Activated CD8-positive, alpha-beta T cell treated with anti-CD3 and anti-CD28 coated beads, Interleukin-2, amount 10 ng/mL, durations not matched to agents 7 days and 5 days (primary cell): ENCODE measurements at places on chromosomes 7 and 10. TPM values are rescaled to one million over a fixed set of nuclear protein-coding genes. Genes with fewer than 3 reads are reported as not detected.

Gene POLR2J2
- 19.4 TPM for total RNA-seq

DNA sequence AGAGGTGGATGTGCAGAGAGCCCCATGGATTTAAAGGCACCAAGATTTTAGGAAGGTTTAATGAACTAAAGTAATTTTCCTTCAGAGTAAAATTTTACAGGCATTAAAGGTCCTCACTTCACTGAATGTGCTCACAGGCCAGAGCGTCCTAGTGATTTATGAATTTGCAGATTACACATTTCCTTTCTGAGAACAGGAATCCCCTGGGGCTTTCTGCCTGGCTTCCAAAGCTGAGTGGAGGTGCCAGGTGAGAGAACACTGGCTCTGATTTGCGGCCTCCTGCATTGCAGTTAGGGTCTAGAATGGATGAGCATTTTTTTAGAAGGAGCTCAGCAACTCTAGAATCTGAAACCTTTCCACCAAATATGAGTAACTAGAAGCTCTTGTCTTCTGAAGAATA lies 194.3 kb downstream of the SORCS3 start:
- no peak for DNase-seq

DNA sequence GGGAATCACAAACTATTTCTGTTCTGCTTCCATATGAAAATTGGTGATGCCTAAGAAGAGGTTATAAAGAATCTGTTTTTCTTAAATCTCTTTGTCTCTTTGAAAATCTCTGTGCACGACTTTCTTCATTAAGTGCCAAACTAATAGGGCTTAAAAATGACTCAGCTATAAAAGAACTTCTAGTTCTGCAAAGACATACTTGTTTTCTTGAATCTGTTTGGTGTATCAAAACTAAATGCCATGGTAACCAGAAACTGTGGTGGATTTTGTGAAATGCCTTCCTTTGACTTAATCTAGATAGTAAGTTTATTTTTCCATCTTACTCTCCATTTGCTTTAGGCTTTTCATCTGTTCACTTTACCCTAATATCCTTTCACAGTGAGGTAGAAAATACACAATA lies 417.8 kb downstream of the PARD3 start:
- no peak for DNase-seq

DNA sequence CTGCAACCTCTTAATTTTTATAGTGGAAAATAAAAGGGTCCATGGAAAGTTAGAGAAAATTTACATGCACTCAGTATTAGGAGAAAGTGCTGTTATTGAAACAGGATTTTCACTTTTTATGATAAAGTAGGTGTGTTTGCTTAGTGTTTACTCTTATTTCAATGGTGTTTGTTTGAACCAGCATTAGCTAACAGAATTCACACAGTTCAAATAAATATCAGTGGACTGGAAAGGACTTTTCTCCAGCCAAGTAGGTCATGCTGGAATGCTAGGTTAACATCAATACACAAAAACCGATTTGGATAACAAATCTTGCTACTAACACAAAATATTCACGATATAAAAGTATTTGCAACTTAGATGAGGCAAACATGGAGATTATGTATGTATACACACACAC lies 49.4 kb upstream of the BET1 start:
- DNase-seq: no peak

Gene CHRM2
- not detected for total RNA-seq

Gene AKR1D1
- total RNA-seq: not detected

DNA sequence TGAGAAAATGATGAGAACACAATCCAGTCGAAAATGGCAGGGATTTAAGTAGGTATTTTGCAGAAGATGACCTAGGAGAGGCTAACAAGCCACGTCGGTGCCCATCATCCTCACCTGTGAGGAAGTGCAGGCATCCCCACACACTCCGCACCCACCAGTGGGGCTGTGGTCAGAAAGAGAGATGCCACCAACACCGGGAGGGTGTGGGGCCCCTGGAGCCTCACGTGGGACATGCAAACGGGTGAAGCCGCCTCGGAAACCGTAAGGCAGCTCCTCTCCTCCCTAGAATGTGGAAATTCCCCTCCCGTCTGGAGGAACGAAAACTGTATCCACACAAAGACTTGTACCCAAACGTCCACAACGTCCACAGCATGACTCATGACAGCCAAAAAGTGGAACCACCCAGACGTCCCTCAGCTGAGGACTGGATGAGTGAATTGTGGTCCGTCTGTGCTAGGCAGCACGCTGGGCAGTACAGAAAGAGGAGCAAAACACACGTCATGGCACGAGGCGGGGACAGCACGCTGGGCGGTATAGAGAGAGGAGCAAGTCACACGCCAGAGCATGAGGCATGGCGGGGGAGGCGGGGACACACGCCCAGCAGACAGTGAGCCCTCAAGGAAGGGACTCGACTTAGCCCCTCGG lies 246.0 kb downstream of the ELFN1 start:
- no peak for DNase-seq

Gene CFTR
- total RNA-seq: not detected

Gene AGMO
- not detected for total RNA-seq

GRCh38 chr7:158933468-158934139 lies 77.2 kb downstream of the DYNC2I1 start:
- no peak for DNase-seq

GRCh38 chr10:79192677-79193003 lies 123.9 kb downstream of the ZMIZ1 start:
- no peak for DNase-seq

Gene PPP1R17
- not detected for total RNA-seq

- no peak for DNase-seq
These were observed 244.3 kb downstream of the MTERF1 start for GRCh38 chr7:91636129-91636724.

- no peak for DNase-seq
These were observed 109.3 kb downstream of the TCF7L2 start for GRCh38 chr10:113059371-113059780.

DNA sequence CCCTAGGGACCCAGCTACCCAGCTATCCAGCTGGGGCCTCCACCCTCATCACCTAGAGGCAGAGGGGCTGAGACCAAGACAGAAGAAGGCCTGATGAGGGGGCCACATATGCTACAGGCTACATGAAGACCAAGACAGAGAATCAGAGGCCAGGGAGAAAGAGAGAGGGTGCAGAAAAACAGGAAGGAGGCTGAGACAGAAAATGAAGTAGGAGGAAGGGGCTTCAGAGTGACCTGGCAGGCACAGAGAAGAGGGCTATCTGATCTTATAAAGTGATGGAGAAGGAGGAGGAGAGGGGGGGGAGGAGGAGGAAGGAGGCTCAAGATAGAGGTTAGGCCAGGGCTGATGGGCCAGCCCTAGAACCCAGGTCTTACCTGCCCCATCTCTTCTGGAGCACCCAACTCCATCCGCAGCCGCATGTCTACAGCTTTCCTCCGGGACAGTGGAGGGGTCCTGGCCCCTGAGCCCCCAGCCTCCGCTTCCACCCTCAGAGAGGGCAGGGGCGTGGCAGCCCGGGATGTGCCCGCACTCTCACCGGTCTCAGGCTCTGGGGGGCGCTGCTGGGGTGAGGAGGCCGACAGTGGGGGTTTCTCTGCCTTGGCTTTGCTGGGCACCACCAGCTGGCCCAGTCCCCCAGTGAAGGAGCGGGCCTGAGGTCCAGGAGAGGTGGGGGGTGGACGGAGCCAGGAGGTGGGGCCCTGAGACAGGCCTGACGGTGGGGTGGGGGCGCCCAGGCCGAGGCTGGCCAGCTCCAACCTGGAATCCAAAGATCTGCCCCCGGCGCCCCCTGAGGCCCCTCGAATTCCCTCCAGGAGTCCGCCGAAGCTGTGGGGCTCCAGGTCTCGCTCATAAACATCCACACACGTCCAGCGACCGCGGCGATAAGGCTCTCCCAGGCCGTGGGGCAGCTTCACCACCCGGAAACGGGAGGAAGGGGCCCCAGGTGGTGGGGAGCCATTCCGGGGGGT lies 1.8 kb downstream of the TSC22D4 start:
- DNase-seq: peak; percentile 69

DNA sequence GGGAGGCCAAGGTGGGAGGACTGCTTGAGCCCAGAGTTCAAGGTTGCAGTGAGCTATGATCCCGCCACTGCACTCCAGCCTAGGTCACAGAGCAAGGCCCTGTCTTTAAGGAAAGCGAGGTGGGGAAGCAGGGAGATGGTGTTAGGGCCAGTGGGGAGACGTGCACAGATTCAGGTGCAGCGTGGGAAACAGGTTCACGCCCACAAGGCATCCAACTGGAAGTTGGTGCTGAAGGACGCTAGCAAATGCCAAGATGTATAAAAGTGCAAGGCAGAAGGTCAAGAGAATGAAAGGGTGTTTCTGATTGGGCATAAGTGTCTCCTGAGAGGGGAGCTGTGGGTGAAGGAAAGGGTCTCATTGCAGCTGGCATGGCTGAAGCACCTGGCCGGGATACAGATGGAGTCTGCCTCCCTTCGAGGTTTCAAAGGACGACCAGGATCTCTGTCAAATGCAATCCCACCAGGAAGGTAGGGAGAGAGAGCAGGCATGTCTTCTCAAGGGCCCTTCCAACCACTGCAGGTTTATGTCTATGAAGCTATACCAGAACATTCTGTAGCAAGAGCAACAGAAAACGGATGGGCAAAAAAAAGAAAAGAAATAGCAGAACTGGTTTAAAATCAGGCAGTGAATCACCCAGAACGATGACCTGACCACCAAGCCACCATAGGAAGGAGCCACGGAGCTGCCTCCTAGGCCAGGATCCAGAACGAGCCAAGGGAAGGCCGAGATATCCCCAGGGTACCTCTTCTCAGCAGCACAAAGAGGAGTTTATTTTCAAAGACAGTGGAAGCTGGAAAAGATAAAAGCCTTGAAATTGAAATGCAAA lies 43.2 kb downstream of the GSDME start:
- DNase-seq: no peak

DNA sequence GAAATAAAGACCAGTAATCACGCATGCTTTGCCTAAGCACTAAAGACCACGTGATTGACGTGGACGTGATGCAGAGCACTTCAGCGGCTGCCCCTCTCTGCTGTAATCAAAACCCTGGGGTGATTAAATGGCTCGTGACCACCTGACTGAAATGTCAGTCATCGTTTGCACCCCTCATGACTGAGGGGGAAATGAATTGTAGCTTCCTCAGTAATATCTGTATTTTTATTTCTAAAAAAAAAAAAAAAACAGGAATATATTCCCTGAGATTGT lies 148.1 kb upstream of the RSU1 start:
- no peak for DNase-seq

DNA sequence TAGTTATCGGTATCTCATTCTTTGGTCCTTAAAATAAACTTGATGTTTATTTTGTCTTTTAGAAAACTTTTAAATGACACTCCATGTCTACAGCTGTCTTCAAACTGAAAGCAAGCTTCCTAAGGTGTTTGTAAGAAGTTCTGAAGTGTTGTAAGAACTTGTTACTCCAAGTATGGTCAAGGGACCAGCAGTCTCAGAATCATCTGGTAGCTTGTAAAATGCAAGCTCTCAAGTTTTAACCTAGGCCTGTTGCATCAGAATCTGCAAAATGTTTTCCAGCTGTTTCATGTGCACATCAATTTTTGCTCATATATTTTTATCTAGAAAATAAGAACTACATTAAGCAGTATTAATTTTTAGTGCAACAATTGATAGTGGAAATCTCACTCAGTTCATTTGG lies 104.1 kb downstream of the THSD7A start:
- DNase-seq: no peak

- DNase-seq: no peak
These were observed 173.1 kb downstream of the INHBA start for GRCh38 chr7:41529831-41530230.

Gene AEBP1
- total RNA-seq: 15.7 TPM

GRCh38 chr10:63084690-63085382 lies 48.3 kb upstream of the NRBF2 start:
- DNase-seq: no peak

DNA sequence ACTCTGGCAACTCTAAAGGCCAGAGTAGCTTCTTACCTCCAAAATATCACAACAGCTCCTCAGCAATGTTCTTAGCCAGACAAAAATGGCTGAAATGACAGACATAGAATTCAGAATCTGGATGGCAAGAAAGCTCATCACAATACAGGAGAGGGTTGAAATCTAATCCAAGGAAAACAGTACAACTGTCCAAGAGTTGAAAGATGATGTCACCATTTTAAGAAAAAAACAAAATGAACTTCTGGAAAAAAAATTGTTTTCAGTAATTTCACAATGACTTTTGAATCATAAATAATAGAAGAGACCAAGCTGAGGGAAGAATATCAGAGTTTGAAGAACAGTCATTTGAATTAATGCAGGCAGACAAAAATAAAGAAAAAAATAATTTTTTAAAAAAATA lies 479.5 kb downstream of the ZWINT start:
- no peak for DNase-seq

Gene RSPH10B2
- 1.1 TPM for total RNA-seq

DNA sequence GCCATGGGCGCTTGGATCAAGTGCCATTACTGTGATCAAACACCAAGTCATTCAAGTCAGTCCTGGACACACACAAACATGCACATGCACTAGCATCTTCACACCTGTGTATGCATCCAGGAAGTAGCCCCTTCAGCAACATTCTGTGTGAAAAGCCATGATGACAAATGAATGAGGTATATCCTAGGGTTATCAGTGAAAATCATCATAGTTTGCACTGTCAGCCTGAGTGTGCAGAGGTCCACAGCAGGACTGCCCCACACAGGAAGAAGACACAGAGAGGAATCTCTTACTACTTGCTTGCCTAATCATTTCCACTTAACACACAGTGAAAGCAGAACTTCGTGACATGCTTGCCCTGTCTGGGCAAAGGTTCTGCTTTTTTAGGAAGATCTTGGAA lies 184.0 kb upstream of the ADO start:
- DNase-seq: no peak
